ENCODE measurements at places on chromosomes 16 and 17.

DNA sequence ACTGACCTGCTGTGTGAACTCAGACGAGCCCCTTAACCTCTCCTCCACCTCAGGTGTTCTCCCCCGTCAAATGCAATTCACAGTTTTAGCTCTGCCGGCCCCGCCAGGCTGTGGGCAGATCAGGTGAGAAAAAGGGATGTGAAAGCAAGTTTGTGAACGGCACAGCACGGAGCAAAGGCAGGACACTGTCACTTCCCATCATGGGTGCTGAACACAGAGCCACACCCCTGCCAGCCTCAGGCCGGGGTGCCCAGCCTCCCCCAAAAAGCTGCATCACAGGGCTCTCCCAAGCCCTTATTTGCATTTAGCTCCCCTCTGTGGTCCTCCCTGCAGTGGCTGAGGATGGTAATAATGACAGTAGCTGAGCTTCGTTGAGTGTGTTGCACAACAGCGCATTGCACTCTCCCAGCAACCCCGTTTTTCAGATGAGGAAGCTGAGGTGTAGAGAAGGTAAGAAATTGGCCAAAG is 88.8 kb upstream of the TNRC6C start:
- DNase-seq: no peak

- no peak for DNase-seq
Observed at GRCh38 chr17:44146375-44147346, 4.9 kb downstream of the HROB start.

- no peak for DNase-seq
Observed at GRCh38 chr17:32596206-32596605, 109.4 kb downstream of the CDK5R1 start.

- no peak for DNase-seq
Observed at GRCh38 chr17:59401274-59401673, 69.8 kb downstream of the YPEL2 start.

DNA sequence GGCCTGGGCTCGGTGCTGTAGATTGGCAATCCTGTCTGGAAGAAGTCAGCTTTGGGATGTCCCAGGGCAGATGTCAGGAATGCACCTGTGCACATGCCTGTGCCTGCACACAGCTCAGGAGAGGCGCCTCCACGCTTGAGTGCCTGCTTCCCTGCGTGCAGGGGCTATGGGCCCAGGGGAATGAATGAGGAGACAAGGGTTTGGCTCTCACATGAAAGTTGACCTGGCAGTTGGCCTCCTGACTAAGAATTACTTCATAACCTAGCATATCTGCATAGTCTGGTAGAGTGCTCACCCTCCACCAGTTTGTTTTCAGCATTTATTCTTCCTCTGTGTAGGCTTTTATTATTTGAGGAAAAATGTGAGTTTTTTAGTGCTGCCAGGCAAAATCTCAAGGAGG is 50.0 kb downstream of the PLD6 start:
- DNase-seq: no peak
